ENCODE measurements at places on chromosomes 1 and 21.

- no peak for DNase-seq
Measured at GRCh38 chr1:69305621-69306020, 262.1 kb upstream of the LRRC7 start.

GRCh38 chr1:211985556-211986264, 49.6 kb downstream of the INTS7 start:
- no peak for DNase-seq

DNA sequence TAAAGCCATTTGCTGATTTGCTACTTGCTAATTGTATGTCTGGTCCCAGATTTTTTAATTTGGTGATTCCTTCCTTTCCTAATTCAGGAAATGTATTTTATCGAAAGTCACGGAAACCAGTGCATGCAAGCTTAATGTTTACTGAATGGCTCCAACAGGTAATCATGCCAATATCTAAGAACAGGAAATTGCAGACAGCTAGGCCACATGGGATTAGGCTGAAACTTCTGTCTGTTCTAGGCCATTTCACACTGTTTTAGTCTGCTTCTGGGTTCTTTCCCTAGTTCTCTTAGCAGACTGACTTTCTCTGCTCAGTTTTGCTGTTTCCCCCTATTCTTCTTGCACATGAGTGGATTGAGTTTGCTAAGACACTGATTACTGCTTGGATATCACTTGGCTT, 111.4 kb downstream of the NTNG1 start:
- DNase-seq, result no peak

DNA sequence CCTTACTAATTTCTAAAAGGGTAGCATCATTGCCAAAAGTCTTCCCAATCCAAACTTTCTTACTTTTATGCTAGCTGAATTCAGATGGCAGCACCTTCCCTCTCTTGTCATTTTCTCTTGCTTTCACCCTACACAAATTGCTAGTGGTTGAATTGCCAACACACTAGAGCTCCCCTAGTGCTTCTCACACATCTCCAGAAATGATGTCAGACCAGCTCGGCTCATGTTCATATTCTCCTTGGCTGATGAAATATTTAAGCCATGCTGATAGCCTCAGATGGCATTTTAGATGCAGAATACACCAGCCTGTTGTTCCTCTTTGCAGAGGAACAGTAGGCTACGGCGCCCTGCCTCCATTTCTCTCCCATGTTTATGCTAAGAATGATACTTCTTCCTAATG, 256.9 kb downstream of the PTBP2 start:
- DNase-seq, result peak; percentile 45

GRCh38 chr21:44737706-44738354, 26.5 kb upstream of the TSPEAR start:
- DNase-seq, result peak; percentile 56

DNA sequence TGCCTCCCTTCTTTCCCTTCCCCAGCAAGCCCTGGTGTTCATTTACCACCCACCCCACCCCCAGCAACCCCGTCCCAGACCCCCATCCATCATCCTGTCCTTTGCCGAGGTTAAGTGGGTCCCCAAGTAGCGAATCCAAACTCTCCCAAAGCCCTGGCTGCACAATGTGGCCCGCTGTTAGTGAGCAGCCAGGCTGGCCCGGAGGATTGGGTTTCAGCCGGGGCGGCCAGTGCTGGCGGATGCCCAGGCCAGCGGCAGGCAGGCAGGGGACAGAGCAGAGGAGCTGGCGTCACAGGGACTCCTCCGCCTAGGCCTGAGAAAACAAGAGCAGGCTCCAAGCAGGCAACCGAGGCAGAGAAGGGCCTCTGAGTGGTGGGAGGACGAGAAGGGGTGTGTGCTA, 61.4 kb downstream of the EPHB2 start:
- no peak for DNase-seq

DNA sequence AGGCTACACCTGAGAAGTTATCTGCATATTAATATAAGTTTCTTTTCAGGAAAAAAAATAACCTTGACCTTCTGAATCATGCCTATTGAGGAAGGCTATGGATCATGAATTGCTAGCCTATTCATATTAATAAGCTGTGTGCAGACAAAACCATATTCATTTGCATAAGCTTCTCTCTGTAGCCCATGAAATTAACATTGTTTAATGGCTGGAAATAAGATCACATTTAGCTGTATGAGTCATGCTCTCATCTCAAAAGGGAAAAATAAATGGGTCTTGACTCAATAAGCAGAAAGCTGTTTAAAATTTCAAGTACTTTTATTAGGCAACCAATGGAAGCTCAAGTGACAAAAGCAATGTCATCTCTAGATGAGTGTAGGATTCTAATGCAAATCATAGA, 330.0 kb upstream of the DEPDC1 start:
- no peak for DNase-seq
